ENCODE measurements at places on chromosomes 2 and 18.

- DNase-seq, result no peak
These were observed 274.8 kb downstream of the PDE11A start for GRCh38 chr2:177797808-177798207.

GRCh38 chr2:138712212-138712979, 67.8 kb downstream of the NXPH2 start:
- DNase-seq, result no peak

GRCh38 chr2:47264143-47264542, 109.0 kb upstream of the STPG4 start:
- no peak for DNase-seq

- DNase-seq, result no peak
These were observed 35.4 kb downstream of the SCN7A start for GRCh38 chr2:166458674-166459073.

- DNase-seq, result no peak
These were observed 195.8 kb downstream of the SATB2 start for GRCh38 chr2:199261936-199262335.

DNA sequence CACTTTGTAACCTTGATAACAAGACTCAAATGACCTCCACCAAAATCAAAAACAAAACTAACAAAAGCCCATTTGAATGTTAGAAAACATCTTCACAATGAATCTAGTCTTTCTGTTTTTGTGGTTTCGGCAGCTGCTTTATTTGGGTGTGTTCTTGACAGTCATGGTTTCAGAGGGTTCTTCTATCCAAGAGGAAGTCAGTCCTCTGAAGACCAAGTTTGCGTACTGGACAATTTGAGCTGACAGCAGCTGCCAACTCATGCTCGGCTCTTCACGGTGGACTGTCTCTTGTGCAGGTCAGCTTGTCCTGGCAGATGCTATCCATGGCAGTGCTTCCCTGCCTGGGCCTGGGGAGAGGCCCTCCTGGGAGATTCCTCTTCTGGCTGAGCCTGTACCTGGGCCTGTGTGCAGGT, 91.0 kb downstream of the TMEM17 start:
- DNase-seq, result no peak

DNA sequence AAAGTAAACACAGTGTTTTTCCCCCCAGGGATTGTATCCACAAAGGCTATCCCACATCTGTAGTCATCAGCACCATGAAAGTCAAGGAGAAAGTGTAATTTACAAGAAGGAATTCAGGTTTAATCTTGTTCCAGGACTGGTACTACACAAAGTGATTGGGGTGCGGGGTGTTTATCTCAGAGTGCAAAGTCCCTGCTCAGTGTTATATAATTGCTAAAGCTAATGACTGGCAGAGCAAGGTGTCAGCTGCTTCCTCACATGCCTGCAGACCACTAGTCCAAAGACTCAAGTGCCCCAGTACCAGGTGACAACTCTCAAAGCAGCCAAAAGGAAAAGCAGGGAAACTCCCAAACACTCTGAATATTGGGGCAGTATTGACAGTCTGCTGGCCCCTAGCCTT, 40.4 kb upstream of the PDCL3 start:
- no peak for DNase-seq

DNA sequence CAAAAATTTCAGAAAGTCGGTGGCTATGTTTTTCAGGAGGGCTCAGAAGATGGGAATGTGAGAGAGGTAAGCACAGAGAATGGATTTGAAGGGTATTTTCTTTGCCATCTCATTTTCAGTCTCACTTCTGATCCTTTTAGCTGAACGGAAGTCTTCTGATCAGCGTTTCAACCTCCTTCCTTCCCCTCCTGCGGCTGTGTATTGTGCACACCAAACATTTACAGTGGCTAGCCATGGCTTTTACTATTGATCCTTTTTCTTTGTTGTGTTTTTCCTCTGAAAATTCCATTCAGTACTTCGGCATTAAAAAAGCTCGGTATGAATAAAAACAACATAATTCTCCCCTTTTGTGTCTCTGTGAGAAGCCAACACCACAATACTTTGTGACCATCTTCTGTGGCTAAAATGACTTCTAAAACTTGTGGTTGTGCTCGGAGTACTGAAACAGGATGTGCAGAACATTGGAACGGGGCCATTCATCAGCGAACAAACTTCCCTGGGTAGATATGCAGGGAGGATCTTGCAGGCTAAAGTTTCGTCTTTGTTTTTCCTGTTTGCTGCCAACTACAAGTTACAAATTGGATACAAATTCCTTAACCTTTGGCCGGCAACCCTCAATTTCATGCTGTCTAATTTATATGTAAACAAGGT, 260.8 kb upstream of the FAM98A start:
- no peak for DNase-seq

GRCh38 chr2:97067279-97068004, 27.2 kb downstream of the FAHD2B start:
- no peak for DNase-seq

- no peak for DNase-seq
These were observed 48.2 kb downstream of the CXCR4 start for GRCh38 chr2:136069773-136070172.

GRCh38 chr18:22175346-22175745, 6.0 kb downstream of the GATA6 start:
- no peak for DNase-seq

GRCh38 chr18:49172246-49172645, 221.5 kb upstream of the SMAD7 start:
- DNase-seq, result no peak

DNA sequence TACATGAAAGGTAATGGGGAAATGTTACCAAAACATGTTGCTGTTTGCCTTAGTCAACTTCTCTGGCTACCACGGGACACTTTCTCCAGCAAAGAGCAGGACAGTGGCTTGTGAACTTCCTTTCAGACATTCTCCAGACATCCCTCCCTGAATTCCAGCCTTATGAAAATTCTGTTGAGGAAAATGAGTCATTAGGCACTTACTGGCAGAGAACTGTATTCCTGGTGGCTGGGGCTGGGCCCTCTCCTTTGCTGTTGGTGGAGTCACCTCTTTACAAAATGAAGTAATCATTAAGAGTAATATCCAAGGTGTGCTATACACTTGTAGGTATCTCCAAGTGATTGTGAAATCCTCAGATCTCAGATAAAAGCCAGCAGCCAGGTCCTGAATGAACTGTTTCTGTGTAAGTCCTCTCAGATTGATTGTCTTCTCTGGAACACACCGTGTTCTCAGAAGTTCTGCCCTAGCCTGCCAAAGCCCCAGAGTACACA, 1.3 kb upstream of the FAP start:
- DNase-seq, result no peak

GRCh38 chr2:88006912-88007439, 9.4 kb downstream of the RNU2-63P start:
- no peak for DNase-seq

GRCh38 chr2:240966457-240966905, 31.9 kb upstream of the SNED1 start:
- DNase-seq, result no peak

GRCh38 chr2:195659114-195659513, 2.1 kb downstream of the SLC39A10 start:
- DNase-seq, result no peak

DNA sequence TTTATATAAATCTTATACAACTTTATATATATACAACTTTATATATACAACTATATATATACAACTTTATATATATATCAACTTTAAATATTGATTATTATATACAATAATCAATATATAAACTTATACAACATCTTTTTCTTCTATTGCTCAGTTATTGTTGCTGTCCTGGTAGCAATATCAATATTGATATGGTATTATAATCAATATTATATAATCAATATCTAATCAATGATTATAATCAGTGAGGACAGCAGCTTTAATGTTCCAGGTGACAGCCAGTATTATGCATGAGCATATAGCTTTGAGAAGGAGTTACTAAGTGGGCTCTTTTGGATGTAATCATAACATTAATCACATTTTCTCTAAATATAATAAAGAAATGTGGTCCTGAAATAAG, 242.3 kb upstream of the SOX11 start:
- DNase-seq, result no peak

GRCh38 chr2:131004446-131005209, 88.6 kb downstream of the FAM168B start:
- DNase-seq, result no peak

DNA sequence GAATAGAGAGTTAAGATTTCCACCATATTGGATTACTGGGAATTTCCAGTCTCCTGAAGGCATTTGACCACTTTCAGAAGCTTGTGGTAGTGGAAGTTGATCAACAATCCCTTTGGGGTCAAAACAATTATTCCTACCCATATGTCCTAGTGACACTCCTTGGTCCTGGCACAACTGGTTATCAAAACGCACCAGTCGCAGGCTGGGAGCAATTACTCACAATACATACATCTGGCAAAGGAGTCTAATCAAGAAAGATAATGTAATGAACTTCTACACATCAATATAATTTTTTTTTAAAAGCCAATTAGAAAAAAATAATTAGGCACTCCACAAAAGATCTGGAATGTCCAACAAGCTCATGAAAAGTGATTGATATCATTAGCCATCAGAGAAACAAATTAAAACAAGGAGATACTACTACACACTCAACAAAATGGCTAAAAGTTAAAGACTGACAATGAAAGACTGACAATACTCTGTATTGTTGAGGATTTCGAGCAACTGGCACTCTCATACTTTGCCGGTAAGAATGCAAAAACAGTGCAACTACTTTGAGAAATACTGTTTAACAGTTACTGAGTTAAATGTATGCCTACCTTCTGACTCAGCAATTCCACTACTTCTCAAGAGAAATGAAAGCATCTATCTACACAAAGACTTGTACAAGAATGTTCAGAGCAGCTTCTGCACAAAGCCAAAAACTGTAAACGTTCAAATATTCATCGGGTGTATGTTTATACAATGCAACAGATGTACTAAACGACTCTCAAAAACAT, 2.0 kb downstream of the INO80C start:
- no peak for DNase-seq

DNA sequence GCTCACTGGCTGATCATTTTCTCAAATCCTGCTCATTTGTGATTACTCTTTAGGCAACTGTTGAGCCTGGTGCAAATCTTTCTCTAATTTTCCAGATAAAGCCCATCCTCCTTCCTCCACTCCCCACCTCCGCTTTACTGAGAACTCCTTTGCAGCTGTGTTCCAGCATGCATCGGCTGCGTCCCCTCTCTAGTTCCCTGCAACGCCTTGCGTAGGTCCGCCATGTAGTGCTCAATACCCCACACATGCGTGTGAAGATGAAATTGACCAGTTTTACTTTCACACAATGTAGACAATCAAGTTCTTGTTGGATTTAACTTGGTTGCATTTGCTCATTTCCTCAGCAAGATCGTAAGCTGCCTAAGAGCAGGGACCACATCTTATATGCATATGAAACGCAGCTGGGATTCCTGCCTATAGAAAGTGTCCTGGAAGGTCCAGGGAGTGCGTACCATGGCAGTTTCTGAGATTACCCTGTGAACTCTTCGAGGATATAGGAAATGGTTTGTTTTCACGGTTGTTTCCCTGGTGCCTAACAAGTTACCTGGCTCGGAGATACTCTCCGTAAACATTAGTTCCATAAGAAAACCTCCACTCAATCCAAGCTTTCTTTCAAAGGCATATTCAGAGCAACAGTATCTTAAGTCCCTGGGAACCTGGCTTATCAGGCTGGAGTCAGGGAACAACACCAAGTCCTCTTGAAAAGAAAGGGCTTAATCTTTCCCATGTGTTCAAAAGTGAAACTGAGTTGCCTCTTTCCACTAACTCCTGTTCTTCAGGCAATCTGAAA, 766.4 kb upstream of the ID2 start:
- DNase-seq, result no peak

- DNase-seq, result no peak
These were observed 40.0 kb downstream of the FAM228A start for GRCh38 chr2:24214880-24215279.

DNA sequence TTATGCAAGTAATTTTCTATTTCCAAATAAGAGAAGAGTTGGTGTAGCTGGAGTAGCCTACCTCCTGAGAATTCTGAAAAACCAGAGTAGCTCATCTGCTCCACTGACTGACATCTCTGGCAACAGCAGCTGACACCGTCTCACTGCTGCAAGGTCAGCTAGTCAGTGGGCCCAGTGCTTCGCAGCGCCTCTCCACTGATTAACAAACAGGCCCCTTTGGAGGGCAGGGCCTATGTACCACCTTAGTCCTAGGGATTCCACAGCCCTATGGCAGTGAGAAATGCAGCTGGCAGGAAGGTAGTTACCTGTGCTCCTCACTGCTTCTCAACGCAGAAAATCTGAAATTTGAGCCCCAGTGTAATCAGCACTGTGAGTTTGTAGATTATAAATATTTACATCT, 97.5 kb downstream of the DLGAP1 start:
- no peak for DNase-seq

GRCh38 chr2:42566837-42567321, 1.6 kb upstream of the MTA3 start:
- DNase-seq, result no peak

- no peak for DNase-seq
These were observed at the start of gene SCN7A for GRCh38 chr2:166494140-166494624. SCN7A (minus strand) TSS chr2:166494249; CDS start chr2:166477696, 16,553 bp downstream.

- DNase-seq, result no peak
These were observed 69.8 kb downstream of the SLC66A2 start for GRCh38 chr18:79881695-79882094.

DNA sequence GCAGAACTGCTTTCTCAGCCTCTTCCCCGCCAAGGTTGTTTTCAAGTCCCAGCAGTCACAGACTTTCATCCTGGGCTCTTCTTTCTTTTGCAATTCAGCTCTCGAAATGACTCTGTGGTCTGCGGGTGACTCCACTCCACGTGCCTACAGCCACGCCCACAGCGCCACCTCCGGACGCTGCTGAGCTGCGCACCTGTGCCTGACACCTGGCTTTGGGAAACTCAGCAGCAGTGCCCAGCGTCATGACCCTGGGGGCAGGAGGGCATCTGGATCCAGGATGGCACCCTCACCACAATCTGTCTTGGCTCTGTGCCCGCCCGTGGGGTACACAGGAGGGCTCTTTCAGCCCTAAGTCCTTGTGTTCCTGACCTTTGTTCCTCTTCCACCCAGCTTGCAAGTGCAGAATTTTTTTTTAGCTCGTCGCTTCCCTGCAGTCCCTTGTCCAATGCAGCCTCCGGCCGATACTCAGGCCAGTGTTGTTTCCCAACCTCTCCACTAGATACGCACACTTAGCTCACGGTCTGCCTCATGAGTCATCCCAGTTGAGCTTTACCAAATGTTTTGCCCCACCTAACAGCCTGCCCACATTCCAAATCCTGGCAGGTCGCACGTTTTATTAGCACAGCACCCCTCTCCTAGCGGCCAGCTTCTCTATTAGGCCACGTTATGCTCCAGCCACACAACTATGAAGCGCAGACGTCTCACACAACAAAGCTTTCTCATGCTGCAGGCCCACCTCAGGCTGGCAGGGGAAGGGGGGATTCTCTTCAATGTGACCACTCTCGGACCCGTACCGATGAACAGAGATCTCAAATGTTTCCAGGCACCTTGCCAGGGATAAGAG, 6.5 kb upstream of the CAPN10 start:
- DNase-seq, result peak; percentile 53

DNA sequence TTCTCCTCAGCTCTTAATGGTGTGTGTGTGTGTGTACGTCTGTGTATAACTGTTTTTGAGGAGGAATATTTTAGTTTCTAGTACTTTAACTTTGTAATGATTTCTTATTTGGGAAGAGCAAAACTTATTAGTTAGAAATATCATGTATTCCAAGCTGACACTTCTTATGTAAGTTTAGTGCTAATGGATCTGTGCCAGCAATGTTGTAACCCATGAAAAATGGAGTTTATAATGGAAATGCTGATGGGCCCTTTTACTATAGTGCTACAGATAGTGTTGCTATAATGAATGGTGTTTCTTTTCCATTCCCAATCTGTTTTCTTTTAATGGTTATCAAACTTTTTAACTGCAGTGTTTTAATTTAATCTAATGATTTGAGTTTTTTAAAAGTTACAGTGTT, 49.8 kb upstream of the OTX1 start:
- no peak for DNase-seq

Data from stimulated activated CD4-positive, alpha-beta T cell treated with anti-CD3 and anti-CD28 coated beads, Interleukin-1b, Interleukin-23, amount 100 ng/mL, for 1 hour (primary cell).